ENCODE measurements at places on chromosomes 5 and 9.
A peak's percentile ranks its signal among the peaks of the same experiment; 100 is the strongest.

DNA sequence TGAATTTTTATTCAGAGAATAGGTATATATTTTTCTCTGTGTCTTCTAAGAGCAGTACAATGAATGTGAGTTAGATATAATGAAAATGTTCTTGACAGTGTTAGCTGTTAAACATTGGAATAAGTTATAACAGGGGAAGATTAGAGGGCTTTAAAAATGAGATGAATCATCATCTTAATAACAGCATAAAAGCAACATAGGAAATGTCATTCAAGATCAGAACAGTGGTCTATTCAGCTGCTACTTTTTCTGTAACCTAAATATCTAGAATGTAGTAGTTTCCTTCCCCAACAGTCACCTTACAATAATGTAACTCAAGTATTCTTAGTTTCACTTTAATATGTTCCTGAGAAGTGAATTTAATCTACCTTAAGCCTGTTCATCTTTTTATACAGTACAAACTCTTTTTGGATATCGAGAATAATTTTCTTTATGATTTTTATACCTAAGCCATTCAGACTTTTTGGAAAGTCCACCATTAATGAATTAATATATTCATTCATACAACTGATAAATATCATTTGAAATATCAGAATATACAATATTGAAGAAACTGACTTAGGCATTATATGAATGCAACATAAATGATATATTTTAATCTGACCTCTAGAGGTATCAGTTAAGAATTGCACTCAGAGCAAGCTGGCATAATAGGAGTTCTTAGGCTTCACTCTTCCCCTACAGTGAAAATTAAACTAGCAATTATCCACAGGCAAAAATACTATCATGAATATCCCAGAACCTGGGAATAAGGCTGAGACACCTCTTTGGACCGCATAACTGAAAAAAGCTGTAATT, 66.1 kb upstream of the EDIL3 start:
- DNase-seq, result peak; percentile 15

DNA sequence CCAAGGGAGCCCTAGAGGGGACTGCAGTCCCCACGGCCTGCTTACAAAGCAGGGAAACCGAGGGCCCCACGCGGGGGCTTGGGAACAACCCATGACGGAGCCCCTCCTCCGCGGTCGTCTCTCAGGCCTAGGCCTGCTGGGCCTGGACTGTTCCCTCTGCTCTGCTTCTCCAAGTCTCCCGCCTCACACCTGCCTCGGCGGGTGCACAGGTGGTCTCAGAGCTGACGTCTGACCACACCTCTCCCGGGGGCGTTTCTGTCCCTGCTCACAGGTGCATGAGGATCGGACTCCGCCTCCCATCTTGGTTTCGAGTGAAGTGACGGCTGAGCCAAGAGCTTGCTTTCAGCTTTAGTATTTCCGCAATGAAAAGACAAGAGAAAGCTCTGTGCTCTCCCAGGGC, 72.1 kb downstream of the MRPL36 start:
- DNase-seq, result no peak

DNA sequence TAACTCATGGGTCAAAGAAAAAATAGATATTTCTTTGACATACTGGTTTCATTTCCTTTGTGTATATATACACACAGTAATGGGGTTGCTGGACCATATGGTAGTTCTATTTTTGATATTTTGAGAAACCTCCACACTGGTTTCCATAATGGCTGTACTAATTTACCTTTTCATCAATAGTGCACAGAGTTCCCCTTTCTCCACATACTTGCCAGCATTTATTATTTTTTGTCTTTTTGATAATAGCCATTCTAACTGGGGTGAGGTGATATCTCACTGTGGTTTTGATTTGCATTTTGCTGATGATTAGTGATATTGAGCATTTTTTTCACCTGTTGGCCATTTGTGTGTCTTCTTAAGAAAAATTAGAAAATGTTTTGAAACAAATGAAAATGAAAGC, 78.4 kb upstream of the CKMT2 start:
- no peak for DNase-seq

GRCh38 chr5:95284572-95285408, at the start of gene MCTP1:
Gene MCTP1, minus strand, starts transcription at chr5:95285094.
- no peak for DNase-seq

DNA sequence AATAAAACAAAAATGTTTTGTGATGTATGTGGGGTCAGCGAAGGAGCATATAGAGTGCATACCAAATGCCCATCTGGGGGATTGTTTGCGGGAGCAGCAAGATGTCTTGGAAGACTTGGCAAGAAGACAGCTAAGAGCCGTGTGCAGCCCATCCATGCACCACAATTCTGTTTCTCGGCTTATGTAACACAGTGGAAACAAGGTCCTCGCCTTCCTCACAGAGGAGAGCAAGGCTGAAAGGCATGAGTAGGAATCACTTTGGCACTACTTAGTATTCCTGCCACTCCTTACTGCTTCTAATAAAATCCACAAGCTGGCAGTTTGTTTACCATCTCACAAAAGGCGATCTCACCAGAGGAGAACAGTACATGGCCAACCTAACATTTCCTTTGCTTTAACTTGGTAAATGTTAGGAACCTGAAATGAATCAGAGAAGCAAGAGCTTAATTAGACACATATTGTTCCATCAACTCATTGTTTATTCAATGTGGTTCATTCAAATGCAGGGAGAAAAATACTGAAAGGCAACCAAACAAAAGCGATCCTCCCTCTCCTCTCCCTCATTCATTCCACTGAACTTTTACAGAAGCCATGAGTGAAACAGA, 648.1 kb downstream of the ACTL7B start:
- no peak for DNase-seq

DNA sequence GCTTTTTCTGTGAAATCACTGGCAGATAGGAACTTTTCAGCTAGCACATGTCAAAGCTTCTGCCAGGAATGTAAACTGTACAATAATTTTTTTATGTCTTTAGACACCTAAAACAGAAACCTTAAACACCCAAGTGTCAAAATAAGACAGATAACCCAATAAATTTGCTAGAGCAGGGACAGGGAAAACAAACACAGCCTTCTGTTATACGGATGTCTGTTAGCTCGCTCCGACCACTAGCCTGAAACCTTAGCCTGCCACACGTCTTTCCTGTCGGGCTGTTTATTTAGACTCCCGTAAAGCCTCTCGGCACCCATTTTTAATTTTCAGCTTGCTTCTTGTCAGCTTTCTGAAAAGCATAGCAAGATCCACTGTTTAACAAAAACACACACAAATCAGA, 355.4 kb upstream of the SLC24A2 start:
- peak; percentile 13 for DNase-seq

DNA sequence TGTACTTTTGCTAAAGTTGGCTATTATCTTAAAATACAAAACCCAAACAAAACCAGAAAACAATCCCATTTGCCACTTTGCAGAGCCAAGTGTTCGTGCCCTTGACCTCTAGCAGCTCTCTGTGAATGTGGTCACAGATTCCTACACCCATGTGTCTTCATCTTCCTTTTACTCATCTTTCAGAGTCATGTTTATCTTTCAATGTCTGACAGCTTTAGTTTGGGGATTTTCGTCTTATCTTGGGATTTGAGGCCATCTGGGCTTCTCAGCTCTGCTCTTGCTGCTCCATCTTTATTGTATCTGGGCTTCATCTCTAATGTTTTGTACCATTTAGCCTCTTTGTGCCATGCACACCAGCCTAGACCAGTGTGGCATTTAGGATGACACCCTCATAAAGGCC, 81.0 kb downstream of the DAPK1 start:
- no peak for DNase-seq

DNA sequence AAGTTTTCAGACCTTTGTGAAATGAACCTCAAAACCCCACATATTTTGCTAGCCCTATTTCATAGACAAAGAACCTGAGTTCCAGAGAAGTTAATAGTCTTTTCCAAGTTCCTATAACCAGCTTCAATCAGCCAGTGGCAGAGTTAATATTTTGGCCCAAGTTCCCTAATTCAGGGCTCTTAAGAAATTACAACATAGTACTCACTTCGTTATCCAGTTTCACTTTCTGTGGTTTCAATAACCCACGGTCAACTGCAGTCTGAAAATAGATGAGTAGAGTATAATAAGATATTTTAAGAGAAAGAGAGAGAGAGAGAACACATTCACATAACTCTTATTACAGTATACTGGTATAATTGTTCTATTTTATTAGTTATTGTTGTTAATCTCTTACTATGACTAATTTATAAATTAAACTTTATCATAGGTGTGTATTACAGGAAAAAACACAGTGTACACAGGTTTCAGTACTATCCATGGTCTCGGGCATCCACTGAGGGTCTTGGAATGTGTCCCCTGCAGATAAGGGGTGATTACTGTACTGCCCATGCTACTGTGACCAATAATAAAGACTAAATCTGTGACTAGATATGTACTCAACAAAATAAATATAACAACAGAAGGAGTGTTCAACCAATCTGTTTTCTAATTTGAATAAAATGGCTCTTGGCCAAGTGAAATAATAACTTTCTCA, 9.3 kb upstream of the MYOT start:
- DNase-seq, result peak; percentile 5

DNA sequence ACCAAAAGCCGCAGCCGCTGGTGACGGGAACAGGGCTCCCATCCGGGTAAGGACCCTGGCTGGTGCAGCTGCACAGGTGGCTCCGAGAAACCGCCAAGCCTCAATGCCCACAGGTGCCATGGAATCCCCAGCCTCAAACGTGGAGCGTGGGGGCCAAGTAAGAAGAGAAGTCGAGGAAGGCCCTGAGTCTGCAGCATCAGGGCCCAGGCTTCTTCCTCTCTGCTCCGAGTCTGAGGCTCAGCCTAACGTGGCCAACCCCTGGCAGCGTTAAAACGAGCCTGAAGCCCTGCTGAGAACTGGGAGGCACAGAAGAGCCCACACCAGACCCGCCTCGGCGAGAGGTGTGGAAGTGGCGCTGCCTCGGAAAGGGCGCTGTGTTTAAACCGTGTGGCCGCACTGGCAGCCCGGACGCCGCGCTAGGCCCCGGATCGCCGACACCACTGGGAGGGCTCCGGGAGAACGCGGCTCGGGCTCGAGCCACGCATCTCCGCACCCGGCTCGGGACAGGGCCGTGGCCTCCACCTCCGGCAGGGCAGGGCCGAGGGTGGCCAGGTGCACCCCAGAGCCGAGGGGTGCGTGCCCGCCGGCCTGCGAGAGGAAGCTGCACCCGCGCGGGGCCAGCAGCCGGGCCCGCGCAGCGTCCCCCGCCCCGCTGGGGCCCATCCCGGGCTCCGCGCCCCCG, 730 bp downstream of the ZMYND19 start:
- DNase-seq, result no peak

DNA sequence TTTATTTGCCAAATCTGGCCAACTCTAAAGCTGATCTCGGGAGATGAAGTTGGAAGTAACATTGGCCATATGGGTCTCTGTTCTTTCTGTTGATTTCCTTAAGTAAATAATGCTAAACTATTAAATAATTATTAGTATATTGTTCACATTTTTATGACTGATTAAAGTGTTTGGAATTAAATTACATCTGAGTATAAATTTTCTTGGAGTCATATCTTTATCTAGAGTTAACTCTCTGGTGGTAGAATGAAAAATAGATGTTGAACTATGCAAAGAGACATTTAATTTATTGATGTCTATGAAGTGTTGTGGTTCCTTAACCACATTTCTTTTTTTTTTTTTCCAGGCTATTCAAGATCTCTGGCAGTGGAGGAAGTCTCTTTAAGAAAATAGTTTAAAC, 9.3 kb upstream of the FGF18 start:
- no peak for DNase-seq

GRCh38 chr9:134738869-134739659, 97.5 kb downstream of the COL5A1 start:
- peak; percentile 29 for DNase-seq

- no peak for DNase-seq
Observed at GRCh38 chr9:79928661-79929223, 357.0 kb downstream of the TLE4 start.

DNA sequence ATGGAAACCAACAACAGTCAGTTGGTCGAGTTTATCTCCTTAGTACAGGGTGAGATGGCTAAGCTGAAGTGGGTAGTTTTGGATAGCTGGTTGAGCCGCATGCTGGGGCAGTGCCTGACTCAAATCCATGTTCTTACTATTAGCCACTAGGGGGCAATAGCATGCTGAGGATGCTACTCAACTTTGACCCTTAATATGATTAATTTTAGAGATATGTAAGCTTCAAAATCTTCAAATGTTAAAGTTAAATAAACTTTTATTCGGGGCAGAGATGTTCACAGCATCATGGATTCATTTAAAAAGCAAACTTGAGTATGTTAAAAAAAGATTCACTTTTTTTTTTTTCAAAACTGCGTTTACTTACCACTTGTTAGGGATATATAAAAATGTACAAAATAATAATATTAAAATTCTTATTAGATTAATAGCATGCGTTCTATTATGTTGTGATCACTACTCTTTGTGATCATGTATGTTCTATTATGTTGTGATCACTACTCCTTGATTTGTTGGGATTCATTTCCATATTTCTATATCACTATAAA, 57.0 kb downstream of the C9orf153 start:
- peak; percentile 76 for DNase-seq

- DNase-seq, result no peak
Observed at GRCh38 chr9:92726971-92727715, 37.5 kb downstream of the BICD2 start.

DNA sequence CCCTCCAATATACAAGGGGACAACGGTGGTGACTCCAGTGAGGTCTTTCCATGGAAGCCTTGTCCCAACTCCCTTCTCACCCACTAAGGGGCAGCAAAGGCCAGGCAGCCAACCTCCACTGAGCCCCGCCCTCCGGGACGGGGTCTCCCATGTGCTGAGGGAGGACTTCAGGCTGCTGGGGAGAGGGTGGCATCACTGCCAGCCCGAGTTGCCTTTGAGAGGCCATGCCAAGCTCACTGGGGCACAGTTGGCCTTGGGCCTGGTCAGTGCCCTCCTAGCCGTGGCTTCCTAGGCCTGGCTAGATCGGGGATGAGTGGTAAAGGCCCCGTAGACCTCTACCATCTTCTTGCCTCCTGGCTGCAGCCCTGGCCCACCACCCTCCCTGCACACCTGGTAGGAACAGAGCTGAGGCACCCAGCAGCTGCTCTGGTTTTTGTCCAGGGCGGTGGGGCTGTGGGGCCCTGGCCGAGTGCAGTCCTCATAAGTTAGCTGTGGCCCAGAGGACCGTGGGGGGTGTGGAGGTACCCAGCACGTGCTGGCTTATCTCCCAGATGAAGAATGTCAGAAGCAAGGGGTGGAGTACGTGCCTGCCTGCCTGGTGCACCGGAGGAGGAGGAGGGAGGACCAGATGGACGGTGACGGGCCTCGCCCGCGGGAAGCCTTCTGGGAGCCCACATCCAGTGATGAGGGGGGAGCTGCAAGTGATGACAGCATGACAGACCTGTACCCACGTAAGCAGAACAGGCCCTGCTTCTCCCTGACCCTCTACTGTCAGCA, 3.2 kb downstream of the SURF2 start:
- no peak for DNase-seq

DNA sequence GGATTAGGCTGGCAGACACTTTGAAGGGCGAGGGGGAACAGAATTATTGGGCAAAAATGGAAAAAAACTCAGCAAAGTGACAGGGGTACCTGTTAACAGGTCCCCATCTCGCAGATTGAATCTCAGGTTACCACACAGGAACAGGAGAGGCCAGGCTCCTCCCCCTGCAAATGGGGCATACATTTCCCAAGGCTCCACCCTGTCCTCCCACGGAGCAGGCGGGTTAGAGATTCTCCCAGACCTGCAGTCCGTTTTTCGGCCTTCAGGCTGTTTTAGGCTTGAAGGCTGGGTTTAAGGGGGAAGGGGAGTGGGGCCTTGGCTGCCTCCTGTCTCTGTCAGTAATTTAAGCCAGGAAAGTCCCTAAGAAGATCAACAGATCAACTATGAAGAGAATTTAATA, 42.7 kb downstream of the LRRC70 start:
- DNase-seq, result no peak
